Progenitor cell of endocrine pancreas (in vitro differentiated cells): ENCODE measurements at places on chromosomes 1 and 21. TPM values are rescaled to one million over a fixed set of nuclear protein-coding genes. Genes with fewer than 3 reads are reported as not detected.

DNA sequence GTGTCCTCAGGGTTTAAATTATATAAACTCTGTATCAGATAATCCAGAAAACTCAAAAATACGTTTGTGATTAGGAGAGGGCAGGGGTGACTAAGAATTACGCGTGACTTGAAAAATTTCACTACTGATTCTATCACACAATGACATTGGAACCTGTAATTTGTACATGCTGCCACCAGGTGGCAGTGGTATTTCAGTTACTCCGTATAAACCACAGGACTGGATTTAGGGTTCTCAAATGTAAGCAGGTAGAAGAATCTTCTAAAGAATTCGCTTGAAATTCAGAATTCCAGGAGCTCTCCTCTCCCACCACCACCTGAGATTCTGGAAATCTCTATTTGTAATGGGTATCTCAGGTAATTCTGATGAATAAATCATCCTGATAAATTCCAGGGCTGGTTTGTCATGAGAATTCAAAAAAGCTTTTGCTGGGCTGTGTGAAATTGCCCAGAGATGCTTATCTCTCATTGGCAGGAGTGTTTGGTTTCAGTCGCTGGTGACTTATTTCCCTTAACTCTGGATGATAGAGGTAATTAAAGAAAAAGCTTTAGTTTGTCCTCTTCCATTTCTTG, 1.7 kb upstream of the KRTAP7-1 start:
- H3K27me3 ChIP-seq, result peaks cover 9% of the 10 kb centered on the region
- DNase-seq, result no peak
- H3K36me3 ChIP-seq, result no peaks in the 10 kb centered on the region
- no peak overlapping the region for H3K27ac ChIP-seq
- no peaks in the 10 kb centered on the region for H3K4me1 ChIP-seq

DNA sequence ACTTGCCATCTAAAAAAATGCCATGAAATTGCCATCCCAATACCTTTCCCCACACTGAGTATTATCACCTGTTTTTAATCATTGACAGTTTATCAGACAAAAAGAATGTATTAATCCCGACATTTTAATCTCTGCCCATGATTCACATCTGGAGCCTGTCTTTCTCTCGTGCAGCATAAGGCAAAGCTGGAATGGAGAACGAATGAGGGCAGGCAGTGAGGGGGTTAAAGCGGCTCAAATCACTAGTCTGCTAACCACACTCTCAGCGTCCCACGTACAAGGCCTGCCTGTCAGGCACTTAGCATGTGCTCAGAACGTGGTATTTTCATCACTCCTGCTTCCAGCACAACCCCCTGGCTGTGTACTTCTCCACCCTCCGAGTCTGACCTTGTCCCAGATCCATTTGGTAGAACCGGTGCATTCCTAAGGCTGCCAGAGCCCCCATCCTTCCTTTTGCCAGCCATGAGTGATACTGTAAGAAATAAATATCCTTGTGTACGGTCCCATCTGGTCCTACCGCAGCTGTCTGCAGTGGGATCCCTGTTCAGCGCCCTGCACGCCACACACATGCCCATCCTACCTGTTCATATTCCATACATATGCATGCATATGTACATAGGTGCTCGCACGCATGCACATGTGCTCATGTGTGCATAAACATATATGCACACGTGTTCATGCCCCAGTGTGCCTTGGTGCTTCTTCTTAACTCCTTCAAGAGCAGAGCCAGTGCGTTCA, 34.6 kb upstream of the FHAD1 start:
- H3K4me3 ChIP-seq, result no peak overlapping the region
- H3K27ac ChIP-seq, result no peak overlapping the region
- no peaks in the 10 kb centered on the region for H3K27me3 ChIP-seq
- DNase-seq, result no peak

DNA sequence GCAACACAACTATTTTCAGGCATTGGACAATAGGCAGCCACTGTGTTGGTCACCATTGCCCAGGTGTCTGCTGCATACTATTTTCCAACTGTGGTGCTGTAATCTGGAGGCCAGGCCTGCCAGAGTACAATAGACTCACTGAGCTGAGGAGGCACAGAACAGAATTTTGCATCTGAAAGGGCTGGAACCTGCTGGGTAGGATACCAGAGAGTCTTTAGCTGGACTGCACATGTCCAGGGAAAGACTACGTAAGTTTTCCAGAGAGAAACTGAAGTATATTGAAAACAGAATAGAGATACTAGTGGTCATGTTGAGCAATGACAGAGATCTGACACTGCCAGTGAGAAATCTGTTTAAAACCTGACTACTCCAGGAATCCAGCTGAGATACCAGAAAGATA, 200.8 kb downstream of the RASAL2 start:
- H3K36me3 ChIP-seq, result peaks cover 5% of the 10 kb centered on the region
- peaks cover 11% of the 10 kb centered on the region for H3K4me1 ChIP-seq
- H3K27me3 ChIP-seq, result no peaks in the 10 kb centered on the region
- no peak for DNase-seq

DNA sequence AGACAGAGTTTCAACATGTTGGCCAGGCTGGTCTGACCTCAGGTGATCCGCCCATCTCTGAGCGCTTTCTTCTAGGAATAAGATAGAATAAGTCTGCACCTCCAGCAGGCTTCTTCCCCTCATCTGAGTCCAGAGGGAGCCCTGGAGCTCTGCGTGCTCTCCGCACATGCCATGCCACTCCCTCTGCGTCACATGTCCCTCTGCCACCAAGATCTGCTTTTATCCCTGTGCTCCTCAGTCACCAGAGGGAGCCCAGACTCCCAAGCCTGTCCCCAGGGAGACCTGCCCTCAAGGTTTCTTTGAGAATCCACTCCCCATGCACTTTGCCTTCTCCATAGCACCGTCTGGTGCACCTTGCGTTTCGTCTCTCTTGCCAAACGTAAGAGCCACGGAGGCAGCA, 213.0 kb downstream of the CAMTA1 start:
- H3K4me3 ChIP-seq, result no peak overlapping the region
- peaks cover 21% of the 10 kb centered on the region for H3K27me3 ChIP-seq
- no peak for DNase-seq
- no peaks in the 10 kb centered on the region for H3K4me1 ChIP-seq
- H3K36me3 ChIP-seq, result no peaks in the 10 kb centered on the region

The RHBDL2 gene
- not detected in 2 replicates for total RNA-seq

The TENT5C gene
- 11.4 and 13.6 TPM in 2 replicates for total RNA-seq

GRCh38 chr1:118118469-118118868, 66.6 kb downstream of the SPAG17 start:
- no peaks in the 10 kb centered on the region for H3K27me3 ChIP-seq
- H3K4me3 ChIP-seq, result no peak overlapping the region
- peak overlapping the region; percentile 26 for H3K27ac ChIP-seq
- H3K36me3 ChIP-seq, result no peaks in the 10 kb centered on the region
- DNase-seq, result no peak

The RHEX gene
- total RNA-seq, result not detected in 2 replicates

The SEC22B gene
- total RNA-seq, result 28.1 and 29.8 TPM in 2 replicates

GRCh38 chr1:244863491-244864252, 671 bp downstream of the HNRNPU start:
- peaks cover 36% of the 10 kb centered on the region for H3K4me1 ChIP-seq
- H3K4me3 ChIP-seq, result peak overlapping the region; percentile 86
- peaks cover 25% of the 10 kb centered on the region for H3K36me3 ChIP-seq

The CSF3R gene
- 4.2 and 5.5 TPM in 2 replicates for total RNA-seq

The LSM10 gene
- 28.4 and 32.8 TPM in 2 replicates for total RNA-seq
